ENCODE measurements at places on chromosomes 5 and 9.

DNA sequence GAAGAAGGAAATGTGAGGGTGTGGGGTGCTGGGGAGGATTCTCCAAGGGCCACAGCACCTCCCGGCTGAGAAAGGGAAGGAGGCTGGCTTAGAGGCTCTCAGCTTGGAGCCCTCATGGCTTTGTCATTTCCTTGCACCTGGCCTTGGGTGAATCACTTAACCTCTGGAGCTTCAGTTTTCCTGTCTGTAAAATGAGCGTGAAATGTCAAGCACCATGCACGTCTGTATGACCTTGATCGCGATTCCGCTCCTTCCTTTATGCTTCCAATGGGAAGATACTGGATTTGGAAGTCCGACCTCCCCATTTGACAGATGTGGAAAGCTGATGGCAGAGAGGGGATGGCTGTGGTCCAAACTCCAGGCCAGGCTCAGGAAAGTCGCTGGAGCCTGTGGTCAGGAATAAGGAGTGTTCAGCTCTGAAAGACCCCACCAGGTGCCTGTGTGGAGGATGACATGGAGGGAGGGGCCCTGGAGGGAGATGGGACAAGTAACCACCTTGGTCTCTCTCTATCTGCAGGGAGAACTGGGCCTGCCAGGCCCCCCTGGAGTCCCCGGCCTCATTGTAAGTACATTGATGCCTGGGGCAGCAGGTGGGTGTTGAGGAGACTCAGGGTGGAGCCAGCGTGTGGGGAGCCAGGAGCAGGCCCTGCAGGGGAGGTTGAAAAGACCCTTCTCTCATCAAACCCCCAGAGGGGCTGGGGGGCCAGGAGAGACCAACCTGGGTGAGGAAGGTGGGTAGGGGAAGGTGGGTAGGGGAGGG is 66.5 kb downstream of the COL27A1 start:
- no peak for DNase-seq

DNA sequence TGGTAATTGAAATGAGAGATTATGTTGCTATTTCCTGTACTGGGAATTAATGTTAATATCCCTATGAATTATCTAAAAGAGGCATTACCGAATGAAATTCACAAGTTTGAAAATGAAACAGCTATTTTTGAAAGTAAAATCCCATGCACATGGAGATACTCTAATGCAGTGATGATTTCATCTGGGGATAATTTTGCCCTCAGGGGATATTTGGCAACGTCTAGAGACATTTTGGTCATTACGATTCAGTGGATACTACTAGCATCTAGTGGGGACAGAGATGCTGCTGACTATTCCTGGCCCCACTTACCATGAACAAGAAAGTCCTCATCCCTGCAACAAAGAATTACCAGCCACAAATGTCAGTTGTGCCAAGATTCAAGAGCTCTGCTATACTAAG is 500.9 kb downstream of the EFNA5 start:
- DNase-seq, result no peak

DNA sequence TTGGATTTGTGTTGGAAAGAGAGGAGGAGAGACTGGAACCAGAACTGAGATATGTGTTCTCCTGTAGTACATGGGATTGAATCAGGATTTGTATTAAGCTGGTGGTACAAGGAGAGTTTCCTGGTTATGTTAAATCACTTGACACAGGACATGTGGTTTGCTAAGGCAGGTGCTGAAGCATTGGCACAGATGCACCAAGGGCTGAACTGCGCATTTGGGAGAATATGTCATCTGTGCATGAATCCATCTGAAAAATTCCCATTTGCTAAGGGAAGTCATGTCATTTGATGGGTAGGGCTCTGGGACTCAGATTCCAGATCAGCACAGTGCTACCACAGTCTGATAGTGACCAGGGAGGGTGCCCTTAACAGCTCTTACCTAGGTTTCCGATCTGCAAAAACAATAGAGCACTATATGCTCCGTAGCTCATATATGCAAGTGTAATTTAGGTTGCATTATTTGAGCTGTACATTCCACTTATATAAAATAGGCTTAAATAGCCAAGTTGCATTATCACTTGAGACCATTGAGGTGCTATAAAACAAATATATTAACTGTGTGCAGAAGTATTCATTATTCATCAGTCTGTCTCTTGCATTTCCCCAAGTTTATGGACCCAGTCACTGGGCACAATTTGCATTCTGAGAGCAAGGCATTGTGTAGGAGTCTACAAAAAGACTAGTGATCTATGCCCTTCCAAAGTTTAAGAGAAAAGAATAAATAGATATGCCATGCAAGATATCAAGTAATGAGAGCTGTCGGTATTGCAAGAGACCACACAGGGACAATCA is 55.2 kb downstream of the ADAMTS16 start:
- no peak for DNase-seq

DNA sequence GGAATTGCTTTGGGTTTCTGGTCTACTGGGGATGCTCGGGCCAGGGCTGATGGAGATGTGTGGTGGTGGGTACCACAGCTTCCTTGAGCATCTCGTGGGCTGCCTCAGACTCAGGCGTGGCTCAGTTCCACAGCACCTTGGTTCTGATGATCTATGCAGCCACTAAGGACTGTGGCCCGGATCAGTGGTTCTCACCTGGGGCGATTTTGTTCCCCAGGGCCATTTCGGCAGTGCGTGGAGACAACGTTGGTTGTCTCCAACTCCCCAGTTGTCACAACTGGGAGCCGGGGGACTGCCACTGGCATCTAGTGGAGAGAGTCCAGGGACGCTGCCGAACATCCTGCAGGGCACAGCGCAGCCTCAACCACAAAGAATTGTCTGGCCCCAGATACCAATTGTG is 47.7 kb downstream of the FGF18 start:
- no peak for DNase-seq

- no peak for DNase-seq
Observed at GRCh38 chr5:34627794-34628193, 28.3 kb upstream of the RAI14 start.

- DNase-seq, result no peak
Observed at GRCh38 chr9:78023003-78023741, 8.4 kb downstream of the GNAQ start.

- DNase-seq, result no peak
Observed at GRCh38 chr5:16644301-16644889, 27.6 kb upstream of the RETREG1 start.

GRCh38 chr5:82849885-82850284 is 227.3 kb downstream of the TMEM167A start:
- no peak for DNase-seq

Data from naive thymus-derived CD4-positive, alpha-beta T cell (primary cell).